ENCODE measurements at places on chromosomes 7 and 10.

DNA sequence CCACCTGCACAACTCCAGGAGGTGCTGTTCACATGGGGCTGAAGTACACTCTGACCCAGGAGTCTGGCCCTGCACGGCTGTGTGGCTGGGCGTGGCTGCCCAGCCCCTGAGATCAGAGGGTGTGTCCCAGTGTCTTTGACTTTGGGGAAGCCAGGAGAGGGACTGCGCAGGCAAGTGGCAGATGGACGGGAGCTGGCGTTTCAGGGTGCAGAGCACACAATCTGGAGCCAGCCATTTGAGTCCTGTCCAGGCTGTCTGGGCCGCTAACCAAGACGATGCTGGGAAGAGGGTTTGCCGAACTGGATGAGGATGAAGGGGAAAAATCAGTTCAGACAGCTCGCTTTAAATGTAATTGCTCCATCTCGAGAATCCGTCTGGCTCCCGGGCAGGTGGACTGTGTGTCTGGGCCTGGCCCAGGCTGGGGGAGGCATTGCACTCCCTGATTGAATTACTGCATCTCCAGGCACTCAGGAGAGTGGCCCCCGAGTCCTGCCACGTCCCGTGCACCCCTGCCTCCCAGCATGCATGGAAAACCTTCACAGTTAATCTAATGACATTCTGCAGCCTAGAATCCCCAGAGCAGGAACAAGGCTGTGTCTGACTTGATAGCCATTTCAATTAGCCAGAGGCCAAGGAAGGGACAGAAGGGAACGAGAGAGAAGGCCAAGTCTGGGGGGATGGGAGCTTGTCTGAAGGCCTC is 120.8 kb upstream of the NANOS1 start:
- no peak for DNase-seq

GRCh38 chr7:121544726-121545125 is 148.6 kb upstream of the FAM3C start:
- DNase-seq = peak; percentile 85

GRCh38 chr10:129404091-129404490 is 63.0 kb upstream of the MGMT start:
- no peak for DNase-seq

DNA sequence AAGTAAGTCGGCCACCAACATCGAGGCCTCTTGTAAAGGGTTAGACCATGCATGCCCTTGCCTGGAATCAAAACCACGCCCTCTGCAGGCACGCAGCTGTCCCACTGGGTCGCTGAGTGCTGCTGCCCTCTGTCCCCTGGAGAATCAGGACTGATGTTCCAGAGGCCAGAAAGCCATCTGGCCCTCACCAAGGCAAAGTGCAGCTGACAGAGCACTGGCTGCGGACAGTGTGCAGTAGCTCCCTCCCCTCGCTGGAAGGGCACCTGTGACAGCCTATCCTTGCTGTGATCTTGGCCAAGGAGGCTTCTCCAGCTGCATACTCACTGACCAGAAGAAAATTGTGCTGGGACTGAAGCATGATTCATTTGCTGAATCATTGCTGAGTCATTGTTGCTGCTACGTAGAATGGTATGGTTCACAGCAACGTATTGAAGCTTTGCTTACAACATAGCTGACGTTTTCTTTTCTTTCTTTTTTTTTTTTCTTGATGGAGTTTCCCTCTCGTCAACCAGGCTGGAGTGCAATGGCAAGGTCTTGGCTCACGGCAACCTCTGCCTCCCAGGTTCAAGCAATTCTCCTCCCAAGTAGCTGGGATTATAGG is 30.4 kb downstream of the DDC start:
- peak; percentile 98 for DNase-seq

- peak; percentile 2 for DNase-seq
Measured at GRCh38 chr10:116490028-116490662, 55.6 kb upstream of the PNLIP start.

GRCh38 chr10:78222096-78222790 is 188.6 kb downstream of the RPS24 start:
- no peak for DNase-seq

DNA sequence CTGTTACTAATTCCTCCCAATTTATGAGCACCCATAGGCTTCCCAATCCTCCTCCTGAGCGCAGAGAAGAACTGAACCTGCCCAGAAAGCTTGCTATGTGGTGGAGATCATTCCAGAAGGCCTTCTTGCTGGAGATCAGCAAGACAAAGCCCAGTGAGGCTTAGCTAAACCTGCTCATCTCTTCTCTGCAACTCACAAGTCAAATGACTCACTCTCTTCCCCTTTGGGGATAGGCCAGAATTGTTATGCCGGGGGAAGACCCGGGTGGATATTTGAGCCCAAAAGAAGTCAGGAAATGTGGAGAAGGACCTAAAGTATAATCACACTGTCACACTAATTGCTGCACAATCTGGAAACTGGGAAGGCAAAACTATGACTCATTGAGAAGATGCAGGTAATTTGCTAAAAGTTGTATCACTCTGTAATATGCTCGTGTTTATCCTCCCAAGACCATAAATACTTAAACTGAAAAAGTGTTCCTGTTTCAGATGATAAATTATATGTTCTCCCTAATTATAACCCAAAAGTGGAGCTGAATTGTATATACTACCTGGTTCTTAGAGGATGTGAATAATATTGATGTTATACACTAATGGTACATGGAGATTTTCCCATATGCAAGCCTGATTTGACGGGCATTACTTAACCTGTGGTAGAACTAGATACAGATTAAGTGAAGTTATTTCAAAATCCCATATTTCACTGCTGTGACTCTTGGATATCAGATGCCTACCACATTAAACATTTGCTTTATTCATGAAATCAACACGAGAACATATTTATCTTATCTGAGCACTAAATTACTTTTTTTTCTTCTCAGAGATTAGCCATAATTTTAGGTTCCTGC is 6.4 kb downstream of the NEBL start:
- DNase-seq = peak; percentile 71

Measured in brain microvascular endothelial cell (primary cell).